ENCODE measurements at places on chromosomes 5 and 9.
A peak's percentile ranks its signal among the peaks of the same experiment; 100 is the strongest.

DNA sequence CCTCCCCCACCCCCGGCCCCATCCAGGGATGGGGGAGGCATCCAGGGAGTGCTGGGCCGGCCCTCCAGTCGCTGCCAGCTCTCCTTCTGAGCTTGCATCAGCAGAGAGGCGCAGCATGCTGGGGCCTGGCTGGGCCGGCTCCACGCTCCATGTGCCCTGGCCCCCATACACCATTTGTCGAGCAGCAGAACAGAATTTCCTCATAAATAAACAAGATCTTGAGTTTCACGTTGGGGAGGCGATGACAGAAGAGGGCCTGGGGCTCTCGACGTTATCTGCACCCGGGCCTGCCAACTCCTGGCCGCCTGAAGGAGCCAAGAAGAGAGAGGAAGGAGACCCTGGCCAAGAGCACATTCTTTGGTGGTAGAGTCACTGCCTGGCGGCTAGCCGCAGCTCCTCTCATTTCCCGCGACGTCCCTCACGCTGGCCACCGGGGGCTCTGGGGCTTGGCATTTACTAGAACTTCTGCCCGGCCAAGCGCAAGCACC lies 177.0 kb downstream of the FGF18 start:
- no peak overlapping the region for H3K4me3 ChIP-seq
- H3K4me1 ChIP-seq = peaks cover 14% of the 10 kb centered on the region
- no peaks in the 10 kb centered on the region for H3K27me3 ChIP-seq

- no peak overlapping the region for H3K4me3 ChIP-seq
- no peaks in the 10 kb centered on the region for H3K27me3 ChIP-seq
- no peak for DNase-seq
- H3K4me1 ChIP-seq = peaks cover 3% of the 10 kb centered on the region
- no peak overlapping the region for H3K27ac ChIP-seq
- H3K36me3 ChIP-seq = no peaks in the 10 kb centered on the region
Measured at GRCh38 chr5:109868737-109869136, 179.0 kb downstream of the MAN2A1 start.

DNA sequence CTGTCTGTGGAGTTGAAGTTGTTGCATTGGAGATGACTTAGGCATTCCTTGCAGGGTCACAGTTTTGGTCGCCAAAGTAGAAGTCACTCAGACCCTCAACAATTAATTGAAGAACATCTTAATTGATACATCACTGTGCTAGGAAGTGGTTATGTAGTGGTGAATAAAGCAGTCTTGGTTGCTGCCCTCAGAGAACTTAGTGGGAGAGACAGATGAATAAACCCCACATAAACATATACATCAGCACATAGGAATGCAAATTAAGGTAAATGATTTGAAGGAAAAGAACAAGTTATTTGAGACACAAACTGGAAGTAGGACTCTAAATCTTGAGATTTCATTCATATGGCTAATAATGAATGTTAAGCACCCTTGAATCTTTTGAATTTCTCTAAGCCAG lies 25.7 kb downstream of the FAM174A start:
- H3K27me3 ChIP-seq = no peaks in the 10 kb centered on the region
- H3K27ac ChIP-seq = no peak overlapping the region
- no peaks in the 10 kb centered on the region for H3K4me1 ChIP-seq

GRCh38 chr9:129010267-129010975 lies 17.7 kb downstream of the SH3GLB2 start:
- peaks cover 5% of the 10 kb centered on the region for H3K4me1 ChIP-seq
- H3K36me3 ChIP-seq = peaks cover 100% of the 10 kb centered on the region
- H3K27ac ChIP-seq = no peak overlapping the region

DNA sequence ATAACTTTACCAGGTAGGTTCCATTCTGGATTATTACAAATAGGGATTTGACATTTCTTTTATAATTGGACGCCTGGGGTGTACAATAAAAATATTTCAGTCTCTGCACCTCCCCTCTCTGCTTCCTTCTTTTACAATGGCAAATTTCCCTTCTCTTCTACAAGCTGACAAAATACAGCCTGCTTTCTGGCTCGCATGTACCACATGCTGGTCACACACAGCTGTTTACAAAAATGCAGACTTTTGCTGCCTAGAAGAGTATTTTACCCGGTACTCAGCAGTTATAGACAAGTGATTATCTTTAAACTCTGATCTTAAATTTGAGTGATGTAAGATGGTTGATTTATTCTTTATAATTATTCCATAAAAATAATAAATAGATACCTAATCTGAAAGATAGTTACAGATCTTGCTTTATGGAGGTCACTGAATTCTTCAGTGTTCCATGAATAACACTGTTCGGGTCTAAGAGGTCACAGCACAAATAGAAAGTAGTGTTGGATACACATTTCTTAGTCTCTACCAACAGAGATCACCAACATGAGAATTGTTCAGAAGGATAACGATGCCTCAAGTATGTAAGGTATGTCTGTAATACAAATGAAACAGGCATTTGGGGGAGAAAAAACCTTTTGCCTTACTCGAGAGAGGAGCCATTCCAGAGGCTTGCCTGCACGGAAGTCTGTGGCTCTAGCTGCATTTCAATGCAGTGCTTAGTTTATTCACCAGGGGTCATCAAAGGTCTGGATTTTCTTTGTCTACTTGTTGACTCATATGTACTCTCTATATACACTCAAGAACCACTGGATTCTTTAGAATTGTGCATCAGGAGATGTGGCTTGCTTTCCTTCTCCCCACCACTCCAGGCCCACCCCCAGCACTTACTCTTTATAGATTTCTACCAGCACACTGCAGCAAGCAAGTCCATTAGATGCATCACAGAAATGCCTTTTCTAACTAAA lies 206.6 kb upstream of the RFX3 start:
- H3K27ac ChIP-seq = peak overlapping the region; percentile 14
- peaks cover 4% of the 10 kb centered on the region for H3K4me1 ChIP-seq
- H3K36me3 ChIP-seq = no peaks in the 10 kb centered on the region
- H3K4me3 ChIP-seq = no peak overlapping the region
- no peaks in the 10 kb centered on the region for H3K27me3 ChIP-seq

DNA sequence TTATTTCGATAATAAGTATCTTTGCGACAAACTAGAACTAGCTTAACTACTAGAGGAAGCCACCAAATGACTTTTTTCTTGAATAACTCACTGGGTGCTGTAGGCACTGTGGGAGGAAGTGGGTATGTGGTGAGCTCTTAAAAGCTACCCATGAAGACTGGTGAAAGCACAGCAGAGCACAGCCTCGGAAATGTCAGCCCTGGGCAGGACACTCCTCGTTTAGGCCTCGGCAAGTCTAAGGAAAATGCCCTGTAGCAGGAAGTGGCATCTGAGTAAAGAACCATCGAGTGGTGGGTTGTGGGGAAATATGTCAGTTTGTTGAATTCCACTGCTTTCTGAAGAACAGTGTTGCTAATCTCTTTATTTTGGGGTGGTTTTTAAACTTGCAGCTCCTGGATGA lies 44.0 kb upstream of the NCS1 start:
- no peaks in the 10 kb centered on the region for H3K36me3 ChIP-seq
- peaks cover 7% of the 10 kb centered on the region for H3K4me1 ChIP-seq
- no peak overlapping the region for H3K4me3 ChIP-seq
- H3K27ac ChIP-seq = peak overlapping the region; percentile 85

DNA sequence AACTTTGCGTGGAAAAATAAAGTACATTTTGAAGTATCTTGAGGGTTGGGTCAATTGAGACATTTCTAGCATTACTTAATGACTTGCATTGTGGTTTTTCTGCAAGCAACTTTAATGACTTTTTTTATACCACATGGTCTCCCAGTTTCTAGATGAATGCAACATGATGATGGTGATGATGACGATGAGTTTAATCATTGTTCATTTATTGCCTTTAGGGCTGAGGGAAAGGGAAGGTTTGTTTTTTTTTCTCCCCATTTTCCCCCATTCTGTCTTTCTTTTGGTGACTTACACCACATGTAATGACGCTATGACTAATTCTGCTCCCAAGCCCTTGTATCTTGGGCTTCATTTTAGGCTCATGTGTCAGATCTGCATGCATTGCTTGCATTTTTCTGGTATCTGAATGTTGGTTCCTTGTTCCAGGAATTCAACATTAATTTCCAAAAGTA lies 57.7 kb upstream of the NXNL2 start:
- no peak overlapping the region for H3K4me3 ChIP-seq
- no peak for DNase-seq
- H3K27me3 ChIP-seq = no peaks in the 10 kb centered on the region
- no peak overlapping the region for H3K27ac ChIP-seq

- H3K27ac ChIP-seq = no peak overlapping the region
- no peaks in the 10 kb centered on the region for H3K4me1 ChIP-seq
- H3K36me3 ChIP-seq = no peaks in the 10 kb centered on the region
- no peak overlapping the region for H3K4me3 ChIP-seq
- DNase-seq = no peak
Measured at GRCh38 chr9:31124389-31124788, 1260.1 kb upstream of the ACO1 start.

DNA sequence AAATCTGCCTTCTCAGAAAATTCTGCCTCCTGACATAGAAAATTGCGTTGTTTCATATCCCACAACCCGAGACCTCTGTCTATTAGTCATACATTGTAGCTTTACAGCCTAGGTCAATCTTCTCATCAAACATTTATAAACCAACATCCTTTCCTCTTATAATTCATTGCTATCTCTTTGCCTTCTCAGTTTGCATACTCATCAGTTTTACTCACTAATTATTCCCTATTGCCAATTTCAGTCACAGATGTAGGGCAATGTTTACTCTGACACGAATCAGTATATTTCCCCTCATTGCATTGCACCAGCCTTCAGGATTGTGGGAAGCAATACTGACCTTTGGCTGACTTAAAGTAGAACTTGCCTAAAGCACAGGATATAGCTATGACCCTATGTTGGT lies 247.2 kb downstream of the CEMIP2 start:
- no peaks in the 10 kb centered on the region for H3K4me1 ChIP-seq
- no peaks in the 10 kb centered on the region for H3K27me3 ChIP-seq
- no peak for DNase-seq
- H3K27ac ChIP-seq = no peak overlapping the region
- H3K36me3 ChIP-seq = no peaks in the 10 kb centered on the region

DNA sequence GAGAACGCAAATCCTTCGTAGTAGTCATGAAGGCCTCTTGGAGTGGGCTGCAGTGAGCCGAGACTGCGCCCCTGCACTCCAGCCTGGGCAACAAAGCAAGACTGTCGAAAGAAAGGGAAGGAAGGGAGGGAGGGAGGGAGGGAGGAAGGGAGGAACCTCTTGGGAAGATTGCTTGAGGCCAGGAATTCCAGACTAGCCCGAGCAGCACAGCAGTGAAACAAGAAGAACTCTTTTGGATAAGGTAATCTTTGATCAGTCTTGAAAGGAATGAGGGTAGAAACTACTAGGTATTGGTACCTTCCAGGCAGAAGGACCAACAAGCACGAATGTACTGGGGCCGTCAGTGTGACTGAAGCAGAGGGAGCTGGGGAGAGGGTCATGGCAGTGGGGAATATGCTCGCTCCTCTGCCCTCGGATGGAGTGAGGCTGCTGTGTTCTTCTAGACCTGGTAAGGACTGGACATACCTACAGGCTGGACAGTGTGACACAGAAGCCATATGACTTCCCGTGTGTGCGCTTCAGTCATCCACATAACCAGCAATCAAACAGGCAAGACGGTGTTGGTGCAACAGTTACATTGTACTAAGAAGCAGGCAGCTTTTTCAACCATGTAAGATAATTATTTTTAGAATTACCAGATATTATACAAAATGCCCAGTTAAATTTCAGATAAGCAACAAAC lies 45.2 kb downstream of the P4HA2 start:
- H3K27ac ChIP-seq = no peak overlapping the region
- H3K27me3 ChIP-seq = no peaks in the 10 kb centered on the region
- no peaks in the 10 kb centered on the region for H3K36me3 ChIP-seq

DNA sequence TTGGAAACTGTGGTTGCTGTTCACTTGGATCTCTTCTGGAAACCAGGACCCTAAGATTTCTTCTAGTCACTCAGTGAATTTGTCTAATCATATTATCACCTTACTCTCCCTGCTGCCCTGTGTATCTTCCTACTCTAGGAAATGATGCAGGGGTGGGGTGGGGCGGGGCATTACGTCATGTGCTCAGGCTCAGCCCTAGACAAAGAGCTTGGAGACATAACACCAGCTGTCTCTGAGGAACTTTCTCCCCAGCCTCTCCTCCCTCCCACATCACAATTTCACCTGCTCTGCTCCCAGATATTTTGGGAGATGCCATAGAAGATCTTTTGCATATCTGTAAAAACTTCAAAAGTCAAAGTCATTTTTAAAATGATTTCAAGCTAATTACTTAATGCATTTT lies 470.4 kb downstream of the ZSWIM6 start:
- H3K4me3 ChIP-seq = no peak overlapping the region
- no peaks in the 10 kb centered on the region for H3K27me3 ChIP-seq
- peaks cover 15% of the 10 kb centered on the region for H3K4me1 ChIP-seq

GRCh38 chr5:90161414-90161813 lies 248.1 kb downstream of the CETN3 start:
- H3K27me3 ChIP-seq = no peaks in the 10 kb centered on the region
- no peak overlapping the region for H3K27ac ChIP-seq
- no peaks in the 10 kb centered on the region for H3K36me3 ChIP-seq
- H3K4me3 ChIP-seq = no peak overlapping the region
- no peak for DNase-seq
- no peaks in the 10 kb centered on the region for H3K4me1 ChIP-seq

GRCh38 chr5:78430866-78431265 lies 70.4 kb downstream of the SCAMP1 start:
- no peak overlapping the region for H3K4me3 ChIP-seq
- peaks cover 55% of the 10 kb centered on the region for H3K36me3 ChIP-seq
- H3K4me1 ChIP-seq = no peaks in the 10 kb centered on the region
- no peak for DNase-seq
- no peak overlapping the region for H3K27ac ChIP-seq
- H3K27me3 ChIP-seq = no peaks in the 10 kb centered on the region

DNA sequence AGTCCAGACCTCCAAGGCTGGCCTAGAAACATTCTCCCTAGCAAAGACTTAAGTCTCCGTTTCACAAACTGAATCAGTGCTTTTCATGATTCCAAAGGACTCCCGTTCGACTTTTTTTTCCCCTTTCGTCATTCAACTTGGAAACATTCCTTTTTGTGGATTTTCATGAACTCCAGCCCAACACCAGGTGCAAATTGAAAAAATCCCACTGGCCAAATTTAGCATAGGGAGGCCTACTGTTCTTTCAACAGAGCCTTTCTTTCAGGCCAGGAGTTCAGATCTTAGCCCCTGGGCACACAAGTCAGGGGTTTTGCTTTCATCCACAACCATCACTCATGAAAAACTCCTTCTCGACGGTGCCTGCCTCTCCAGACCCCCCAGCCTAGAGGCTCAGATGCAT lies 285.3 kb downstream of the PIK3R1 start:
- H3K4me1 ChIP-seq = no peaks in the 10 kb centered on the region
- no peak for DNase-seq
- no peak overlapping the region for H3K4me3 ChIP-seq
- H3K27me3 ChIP-seq = no peaks in the 10 kb centered on the region

DNA sequence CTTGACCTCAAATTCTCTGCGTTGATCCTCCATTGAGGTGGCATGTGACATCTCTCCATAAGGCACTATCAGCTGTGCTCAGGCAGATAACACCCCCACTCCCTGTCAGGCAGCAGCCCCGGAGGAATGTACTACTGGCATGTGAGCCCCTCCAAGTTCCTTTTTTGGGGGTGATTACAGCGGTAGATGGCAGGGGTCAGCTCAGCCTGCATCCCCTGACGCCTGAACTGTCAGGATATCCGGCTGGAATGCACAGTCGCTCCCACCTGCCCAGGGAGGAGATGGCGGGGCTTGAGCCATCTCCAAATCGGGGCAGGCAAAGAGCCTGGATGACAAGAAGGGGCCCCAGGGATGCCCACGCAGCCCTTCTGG lies 40.8 kb downstream of the FAM78A start:
- peaks cover 57% of the 10 kb centered on the region for H3K36me3 ChIP-seq
- H3K27me3 ChIP-seq = no peaks in the 10 kb centered on the region
- no peak overlapping the region for H3K4me3 ChIP-seq
- DNase-seq = no peak

All from esophagus squamous epithelium (tissue), 5 donors.